Eye (tissue), 1 donor: ENCODE measurements at places on chromosomes 16 and 17.

DNA sequence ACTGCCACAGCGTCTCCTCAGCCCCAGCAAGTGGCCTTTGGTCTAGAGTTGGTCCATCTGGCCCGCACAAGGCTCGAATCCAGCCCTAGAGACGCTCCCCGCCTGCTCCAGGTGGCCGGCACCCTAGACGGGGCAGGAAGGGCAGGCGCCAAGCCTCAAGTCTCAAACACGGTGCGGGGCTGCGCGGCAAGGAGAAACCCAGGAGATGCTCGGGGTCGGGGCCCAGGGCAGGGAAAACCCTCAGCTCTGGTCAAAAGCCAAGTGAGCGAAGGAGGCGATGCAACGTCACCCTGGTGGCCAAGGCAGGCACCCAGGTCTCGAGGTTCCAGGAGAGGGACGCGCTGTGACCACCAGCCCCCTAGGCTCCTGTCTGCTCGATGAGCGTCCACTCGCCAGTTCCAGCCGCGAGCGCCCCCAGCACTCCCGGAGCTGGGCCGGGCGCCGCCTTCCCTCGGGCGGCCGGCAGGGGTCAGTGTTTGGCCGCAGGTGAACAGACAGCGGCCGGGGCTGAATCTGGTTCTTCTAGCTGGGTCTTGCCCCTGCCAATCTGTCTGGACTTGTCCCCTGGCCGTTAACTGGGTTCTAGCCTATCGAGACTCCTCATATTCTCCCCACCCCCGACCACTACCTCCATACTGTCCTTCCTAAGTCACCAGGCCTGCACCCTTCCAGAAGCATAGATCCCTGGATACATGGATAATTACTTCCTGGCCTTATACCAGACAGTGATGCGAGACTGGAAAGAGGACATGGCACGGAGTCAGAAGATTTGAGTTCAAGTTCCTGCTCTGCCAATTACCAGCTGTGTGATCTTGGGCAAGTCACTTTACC, 44.0 kb downstream of the PRAC1 start:
- peak; percentile 79 for DNase-seq

DNA sequence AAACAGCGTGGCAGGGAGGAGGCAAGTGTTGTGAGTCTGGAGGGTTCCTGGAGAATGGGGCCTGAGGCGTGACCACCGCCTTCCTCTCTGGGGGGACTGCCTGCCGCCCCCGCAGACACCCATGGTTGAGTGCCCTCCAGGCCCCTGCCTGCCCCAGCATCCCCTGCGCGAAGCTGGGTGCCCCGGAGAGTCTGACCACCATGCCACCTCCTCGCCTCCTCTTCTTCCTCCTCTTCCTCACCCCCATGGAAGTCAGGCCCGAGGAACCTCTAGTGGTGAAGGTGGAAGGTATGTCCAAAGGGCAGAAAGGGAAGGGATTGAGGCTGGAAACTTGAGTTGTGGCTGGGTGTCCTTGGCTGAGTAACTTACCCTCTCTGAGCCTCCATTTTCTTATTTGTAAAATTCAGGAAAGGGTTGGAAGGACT, at the start of gene CD19:
Gene CD19 (plus strand): TSS at position 171 of the 425 bp plus-strand sequence. CDS start 30 bp downstream, at position 201.
- no peak for DNase-seq

- DNase-seq = no peak
These were observed 27.8 kb downstream of the KNOP1 start for GRCh38 chr16:19690196-19690595.

DNA sequence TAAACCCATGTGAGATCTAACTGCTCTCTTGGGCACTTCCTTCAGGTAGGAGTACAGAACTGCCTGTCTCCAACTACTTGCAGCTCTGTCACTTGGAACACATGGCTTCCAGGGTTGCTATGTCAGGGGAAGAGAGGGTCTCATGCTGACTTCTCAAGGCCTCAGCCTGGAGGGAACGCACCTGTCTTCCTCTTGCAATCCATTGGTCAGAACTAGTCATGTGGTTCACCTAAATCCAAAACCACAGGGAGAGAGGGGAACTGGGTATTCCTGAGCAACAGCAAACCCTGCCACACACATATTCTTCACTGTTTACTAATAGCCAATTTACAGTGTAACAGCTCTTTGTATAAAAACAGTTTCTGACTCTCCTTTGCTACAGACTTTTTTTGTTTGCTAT, 206.1 kb downstream of the KCNJ2 start:
- DNase-seq = no peak

DNA sequence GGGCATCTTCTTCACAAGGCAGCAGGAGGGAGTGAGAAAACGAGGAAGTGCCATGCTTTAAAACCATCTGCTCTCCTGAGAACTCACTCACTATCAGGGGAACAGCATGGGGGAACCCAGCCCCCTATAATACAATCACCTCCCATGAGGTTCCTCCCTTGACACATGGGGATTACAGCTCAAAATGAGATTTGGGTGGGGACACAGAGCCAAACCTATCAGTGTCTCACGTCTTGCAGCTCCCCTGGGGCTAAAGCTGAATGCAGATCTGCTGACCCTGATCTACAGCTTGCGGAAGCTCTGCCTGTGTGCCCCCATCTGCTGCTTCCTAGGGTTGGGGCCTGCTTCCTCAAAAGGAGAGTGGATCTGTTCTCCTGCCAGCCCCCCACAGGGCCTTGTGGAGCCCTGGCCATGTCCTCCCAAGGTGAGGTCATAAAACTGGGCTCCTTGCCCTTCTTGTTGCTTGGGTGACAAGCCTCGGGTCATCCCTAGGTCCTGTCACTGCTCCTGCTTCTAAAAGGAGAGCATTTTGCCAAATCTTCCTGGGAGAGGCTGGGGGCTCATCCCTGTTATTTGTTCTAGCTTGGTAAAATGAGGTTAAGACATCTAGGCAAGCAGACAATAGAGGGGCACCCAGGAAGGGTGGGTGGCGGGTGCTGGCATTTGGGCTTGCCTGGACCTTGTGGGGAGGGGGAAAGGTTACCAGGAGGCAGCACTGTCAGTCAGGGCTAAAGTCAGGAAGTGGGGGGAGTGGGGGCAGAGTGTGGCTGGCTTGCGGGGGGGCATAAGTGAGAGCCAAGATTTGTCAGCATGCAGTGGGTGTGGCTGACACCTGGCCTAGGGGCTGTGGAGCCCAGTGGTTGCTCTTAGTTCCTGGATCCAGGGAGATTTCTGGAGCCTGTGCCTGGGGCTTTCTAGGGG, 16.0 kb downstream of the KRT33A start:
- DNase-seq = no peak

DNA sequence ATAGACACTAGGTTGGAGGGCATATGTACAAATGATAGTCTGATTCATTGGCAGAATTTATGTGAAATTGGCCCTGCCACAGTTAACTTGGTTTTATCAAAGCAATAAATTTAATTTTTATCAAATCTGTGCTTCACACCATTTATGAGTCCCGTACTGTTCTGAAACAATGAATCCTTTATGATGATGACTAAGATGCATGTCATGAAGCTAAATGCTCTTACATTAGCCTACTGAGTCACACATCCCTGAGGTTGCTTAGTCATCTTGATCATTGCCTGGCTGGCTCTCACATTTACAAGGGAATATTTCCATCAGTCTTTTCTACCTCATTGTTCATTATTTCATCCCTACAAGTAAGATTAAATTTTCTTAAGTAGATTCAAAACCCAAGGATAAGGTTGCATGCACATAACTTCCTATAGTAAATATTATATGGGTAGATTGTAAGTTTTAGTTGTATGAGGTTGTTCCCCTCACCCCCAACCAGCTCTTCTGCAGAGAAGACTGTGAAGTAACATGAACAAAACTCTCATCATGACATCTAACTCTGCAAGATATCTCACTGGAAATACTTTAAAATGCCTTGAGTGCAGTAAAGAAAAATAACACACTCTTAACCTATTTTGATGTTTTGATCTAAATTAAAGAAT, 170.7 kb downstream of the CYB561 start:
- no peak for DNase-seq

DNA sequence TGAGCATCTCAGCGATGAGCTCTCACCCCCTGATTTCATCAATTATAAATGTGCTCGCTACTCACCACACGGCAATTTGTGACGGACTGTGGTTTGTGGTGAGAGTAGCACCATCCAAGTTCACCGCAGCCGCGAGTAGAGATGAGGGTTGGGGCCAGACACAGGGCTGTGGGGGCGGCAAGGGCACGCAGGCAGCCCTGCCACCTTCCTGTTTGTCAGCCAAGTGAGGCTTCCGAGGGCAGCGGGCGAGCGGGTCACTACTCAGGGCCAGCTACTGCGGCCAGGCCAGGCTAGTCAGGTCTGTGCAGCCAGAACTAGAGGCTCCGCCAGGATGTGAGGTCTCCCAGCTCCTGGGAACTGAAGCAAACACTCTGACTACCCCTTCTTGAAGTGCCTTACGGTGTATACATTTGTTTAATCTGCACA, 39.6 kb upstream of the MEOX1 start:
- peak; percentile 54 for DNase-seq

DNA sequence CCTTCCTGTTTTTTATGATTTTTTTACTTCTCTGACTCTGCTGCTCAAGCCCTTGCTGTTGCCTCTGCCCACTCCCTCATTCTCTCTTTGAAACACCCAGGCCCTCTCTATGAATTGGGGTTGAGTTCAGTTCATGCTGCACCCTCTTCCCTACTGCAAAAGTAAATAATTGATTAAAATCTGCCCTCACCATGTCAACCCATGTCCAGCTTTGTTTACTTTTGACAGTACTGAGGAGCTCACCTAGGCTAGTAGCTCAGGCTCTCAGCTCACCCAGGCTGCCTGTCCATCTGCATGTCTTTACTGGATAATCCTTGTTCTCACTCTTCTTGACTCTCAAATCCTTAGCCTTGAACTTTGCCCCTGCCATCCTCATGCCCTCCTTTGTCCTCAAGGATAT, 95.2 kb downstream of the SPACA3 start:
- no peak for DNase-seq

DNA sequence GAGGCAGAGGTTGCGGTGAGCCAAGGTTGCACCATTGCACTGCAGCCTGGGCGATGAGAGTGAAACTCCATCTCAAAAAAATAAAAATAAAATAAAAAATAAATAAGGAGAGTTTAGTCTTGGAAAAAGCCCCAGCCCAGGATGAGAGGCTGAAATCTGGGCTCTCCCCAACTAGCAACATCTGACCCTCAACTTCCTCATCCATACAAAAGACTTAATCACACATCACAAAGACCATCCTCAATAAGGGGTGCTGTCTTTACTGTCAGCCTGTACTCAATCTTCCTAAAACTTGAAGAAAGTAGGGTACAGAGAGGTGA, 11.4 kb upstream of the SLC4A1 start:
- DNase-seq = no peak

- no peak for DNase-seq
These were observed 28.4 kb upstream of the MRTFB start for GRCh38 chr16:14042706-14043105.

- no peak for DNase-seq
These were observed 38.0 kb downstream of the TTC19 start for GRCh38 chr17:16037636-16038035.

GRCh38 chr17:15185625-15185991, 79.5 kb downstream of the PMP22 start:
- DNase-seq = peak; percentile 57

DNA sequence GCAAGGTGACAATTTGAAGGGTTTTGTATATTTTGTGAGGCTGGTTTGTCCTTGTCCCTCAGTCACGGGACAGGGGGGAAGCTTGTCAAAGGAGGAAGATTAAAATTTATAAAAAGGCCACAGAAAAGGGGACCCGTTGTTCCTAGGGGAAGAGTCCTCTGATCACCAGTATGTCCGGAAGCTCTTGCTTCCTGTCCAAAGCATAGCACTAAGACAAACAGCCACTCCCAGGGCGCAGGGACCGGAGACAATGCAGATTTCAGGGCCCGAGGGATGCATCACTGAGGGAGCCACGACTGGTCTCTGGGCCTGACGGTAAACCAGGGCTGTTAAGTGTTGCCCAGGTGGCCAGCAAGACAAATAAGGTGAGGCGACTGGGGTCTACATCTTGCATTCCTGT, 95.2 kb downstream of the MAF start:
- no peak for DNase-seq

DNA sequence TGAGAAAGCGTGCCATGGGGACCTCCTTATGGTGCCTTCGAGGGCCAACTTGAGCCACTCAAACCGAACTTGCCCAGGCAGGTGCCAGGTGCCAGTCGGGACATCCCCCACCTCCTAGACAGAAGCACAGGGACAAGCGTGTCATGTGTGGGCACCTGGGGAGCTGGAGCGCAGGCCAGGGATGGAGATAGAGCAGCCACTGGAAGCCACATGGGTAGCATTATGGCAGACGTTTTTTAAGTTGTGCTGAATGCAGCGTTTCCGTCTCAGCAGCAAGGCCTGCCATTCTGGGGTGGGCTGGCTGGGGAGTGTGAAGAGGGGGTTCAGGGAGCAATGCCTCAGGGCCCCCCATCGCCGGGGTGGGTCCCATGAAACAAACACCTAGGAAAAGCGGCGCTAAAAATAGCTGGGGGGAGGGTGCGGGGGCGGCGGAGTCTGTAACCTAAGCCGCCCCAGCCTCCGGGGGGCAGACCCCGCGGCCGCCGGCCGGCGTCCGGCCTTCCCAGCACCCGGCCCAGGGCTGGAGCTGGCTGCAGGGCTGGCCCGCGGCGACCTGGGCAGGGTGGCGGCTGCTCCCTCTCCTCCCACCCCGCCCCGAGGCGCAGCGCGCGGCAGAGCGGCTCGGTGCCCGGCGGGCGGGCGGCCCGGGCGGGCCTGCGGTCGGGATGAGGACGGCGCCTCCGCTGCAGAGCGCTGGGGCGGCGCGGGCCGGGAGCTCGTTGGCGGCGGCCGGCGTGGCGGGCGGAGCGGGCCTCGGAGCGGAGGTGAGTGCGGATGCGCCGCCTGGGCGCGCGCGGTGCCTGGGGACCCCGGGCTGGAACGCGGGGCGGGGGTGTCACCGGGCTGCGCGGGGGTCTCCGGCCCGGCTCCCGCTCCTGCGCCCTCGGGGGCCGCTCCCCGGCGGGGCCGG, at the start of gene ZNF469:
Gene ZNF469 (plus strand): TSS at position 469 of the 910 bp plus-strand sequence. CDS start 44,512 bp downstream, outside the sequence.
- DNase-seq = peak; percentile 45

GRCh38 chr17:43402567-43402966, 3.8 kb downstream of the ARL4D start:
- no peak for DNase-seq

DNA sequence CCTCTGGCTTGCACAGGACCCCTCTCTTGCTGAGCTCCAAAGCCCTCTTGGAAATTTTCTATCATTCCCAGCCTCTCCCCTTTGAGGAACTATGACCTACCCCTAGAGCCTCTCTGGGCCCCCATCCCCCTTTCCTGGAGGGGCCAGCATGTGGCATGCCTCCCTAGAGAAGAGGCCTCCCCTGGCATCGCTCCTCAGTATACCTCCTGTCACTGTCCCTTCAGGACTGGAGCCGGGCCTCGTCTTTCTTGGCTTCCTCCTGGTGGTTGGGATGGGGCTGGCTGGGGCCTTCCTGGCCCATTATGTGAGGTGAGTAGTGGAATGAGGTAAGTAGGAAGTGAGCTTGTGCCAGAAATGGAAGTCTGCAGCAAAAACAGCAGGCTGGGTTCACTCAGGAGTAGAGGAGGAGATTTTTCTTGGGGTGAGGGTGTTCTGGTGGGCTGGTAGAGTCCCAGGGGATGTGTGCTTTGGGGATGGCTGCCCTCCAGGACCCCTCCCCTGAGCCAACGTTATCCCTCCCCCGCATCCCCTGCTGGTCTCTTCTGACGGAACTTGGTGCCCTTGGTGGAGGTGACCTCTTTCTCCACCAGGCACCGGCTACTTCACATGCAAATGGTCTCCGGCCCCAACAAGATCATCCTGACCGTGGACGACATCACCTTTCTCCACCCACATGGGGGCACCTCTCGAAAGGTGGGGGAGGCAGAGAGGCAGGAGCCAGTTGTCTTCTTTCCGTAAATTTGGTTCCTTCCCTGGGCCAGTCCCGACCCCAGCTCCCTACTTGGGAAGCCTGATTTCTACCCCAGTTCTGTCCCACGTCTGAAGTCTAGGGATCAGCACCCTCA, 4.6 kb downstream of the GUCY2D start:
- no peak for DNase-seq

GRCh38 chr16:70158261-70158939, 15.2 kb upstream of the CLEC18C start:
- DNase-seq = no peak
